ENCODE measurements at places on chromosomes 4 and X.

- no peak for DNase-seq
Measured at GRCh38 chr4:121582296-121582695, 114.5 kb downstream of the ANXA5 start.

DNA sequence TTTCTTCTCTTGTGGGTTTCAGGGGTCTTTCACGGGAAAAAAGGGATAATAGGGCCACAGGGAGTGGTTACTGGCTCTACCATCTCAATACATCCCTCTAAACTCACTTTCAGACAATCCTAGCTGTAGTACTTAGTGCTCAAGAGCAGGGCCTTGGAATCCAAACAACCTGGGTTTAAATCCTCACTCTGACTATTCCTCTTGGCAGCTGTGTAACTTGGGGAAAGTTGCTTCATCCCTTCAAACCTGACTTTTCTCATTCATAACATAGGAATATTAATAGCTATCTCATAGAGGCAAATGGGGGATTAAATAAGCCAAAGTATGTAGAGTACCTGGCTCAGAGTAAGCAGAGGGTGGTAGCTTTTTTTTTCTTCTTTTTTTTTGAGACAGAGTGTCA lies 32.4 kb downstream of the CCNG2 start:
- no peak for DNase-seq

DNA sequence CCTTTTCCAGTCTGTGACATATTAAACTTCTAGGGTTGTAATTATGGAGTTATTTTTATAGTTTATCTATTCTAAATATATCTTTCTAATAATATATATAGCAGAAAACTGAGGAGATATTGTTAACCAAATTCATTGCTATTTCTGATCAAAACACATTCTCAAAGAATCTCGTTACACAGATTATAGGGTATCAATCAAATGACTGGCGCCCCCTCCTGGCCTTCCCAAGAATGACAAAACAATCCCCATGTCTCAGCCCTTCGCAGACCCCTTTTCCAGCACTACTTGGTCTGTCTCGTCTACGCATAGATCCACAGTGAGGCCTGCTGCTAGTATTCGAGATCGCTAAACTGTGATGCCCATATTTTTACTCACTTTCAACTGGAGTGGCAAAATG lies 209.3 kb downstream of the GPC3 start:
- no peak for DNase-seq

DNA sequence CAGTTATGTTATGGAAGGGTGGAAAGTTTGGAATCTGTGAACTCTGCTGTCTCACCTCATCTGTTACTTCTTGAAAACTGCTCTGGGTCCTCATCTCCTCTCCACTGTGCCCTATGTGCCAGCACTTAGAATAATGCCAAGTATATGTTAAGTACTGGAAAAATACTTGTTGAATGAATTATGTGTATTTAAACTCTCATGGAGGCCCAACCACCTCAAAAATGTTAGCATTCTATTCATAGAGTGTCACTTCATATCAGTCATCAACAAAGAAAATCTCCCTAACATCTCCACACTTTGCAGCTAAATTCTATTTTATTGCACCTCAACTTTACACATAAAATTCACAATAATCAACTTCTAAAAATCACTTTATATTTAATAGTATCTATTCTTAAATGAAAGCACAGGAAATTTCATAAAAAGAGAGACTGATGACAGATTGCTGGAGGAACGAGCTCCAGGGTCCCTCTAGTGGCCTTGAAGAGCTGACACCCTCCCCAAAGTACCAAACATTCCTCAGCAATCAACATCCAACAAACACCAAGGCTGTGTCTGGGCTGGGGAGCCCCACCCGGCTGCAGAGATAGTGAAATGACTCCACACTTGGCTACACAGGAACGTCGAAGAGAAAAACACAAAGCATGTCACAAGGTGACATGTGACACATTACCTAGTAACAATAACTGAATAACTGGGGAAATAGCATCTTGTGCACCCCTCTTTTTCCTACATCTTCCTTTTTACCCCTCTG lies 45.8 kb downstream of the SLC39A8 start:
- no peak for DNase-seq

DNA sequence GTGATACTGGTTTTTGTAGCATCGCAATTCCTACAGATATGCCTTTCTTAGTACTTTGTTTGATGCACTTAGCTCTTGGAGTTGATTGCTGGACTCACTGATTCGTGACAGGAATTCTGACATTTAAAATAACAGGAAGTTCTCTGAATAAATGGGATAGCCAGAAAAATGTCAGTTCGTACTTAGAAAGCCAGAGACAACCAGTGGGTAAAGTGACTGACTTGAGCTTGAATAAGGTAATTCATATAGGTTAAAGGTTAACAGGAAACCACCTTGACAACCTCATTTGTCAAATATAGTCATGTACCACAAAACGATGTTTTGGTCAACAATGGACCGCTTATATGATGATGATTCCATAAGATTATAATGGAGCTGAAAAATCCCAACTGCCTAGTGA lies 181.4 kb downstream of the RPA4 start:
- DNase-seq, result no peak

- DNase-seq, result no peak
Measured at GRCh38 chrX:118024482-118024881, 92.1 kb downstream of the KLHL13 start.

DNA sequence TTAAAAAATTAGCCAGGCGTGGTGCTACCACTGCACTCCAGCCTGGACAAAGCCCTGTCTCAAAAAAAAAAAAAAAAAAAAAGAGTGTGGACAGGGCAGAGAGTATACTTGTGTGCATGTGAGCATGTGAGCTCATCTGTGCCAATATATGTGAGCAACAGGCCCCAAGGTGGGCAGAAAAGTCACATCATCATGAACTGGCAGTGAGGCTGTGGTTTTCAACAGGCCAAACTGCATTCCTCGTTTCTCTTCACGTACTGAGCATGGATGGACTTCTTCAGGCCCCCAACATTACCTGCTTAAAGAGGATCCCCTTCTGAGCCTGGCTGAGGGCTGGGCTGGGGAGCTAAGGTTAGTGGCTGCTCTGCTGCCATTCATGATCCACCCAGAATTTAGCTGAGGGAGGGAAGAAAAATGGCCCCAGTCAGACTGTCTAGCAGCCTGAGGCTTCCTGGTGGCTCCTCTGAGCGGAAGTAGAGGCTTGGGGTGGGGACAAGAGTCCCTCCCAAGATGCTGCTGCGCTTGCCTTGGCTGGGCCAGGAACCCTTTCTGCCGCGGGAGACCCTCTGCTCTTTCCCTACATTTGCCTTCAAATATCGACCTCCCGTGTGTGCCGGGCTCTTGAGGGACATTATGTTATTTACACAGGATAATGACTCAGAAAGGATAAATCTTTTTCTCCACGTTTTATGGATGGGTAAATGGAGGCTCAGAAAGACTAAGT lies 55.0 kb downstream of the DIPK2B start:
- DNase-seq, result no peak

- DNase-seq, result no peak
Measured at GRCh38 chr4:114320126-114320525, 278.5 kb upstream of the UGT8 start.

GRCh38 chrX:119482041-119482440 lies 13.8 kb downstream of the SLC25A5 start:
- no peak for DNase-seq

DNA sequence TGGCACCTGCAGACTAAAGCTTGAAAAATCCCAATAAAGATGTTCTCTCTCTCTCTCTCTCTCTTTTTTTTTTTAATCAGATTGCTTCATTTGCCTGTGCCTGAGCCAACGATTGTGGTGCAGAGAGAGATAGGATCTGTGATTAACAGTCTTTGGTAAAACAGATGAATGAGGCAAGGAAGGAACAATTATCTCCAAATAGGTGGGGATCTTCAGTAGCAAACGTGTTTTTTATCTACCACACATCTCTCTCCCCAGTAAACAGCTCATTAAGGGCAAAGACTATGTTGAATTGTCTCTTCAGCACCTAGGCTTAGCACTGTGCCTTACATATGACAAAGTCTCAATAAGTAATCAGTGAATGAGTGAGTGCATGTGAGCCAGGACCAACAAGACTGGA lies 96.3 kb downstream of the SMIM20 start:
- no peak for DNase-seq

- no peak for DNase-seq
Measured at GRCh38 chr4:139562067-139562684, 6.2 kb upstream of the SETD7 start.

DNA sequence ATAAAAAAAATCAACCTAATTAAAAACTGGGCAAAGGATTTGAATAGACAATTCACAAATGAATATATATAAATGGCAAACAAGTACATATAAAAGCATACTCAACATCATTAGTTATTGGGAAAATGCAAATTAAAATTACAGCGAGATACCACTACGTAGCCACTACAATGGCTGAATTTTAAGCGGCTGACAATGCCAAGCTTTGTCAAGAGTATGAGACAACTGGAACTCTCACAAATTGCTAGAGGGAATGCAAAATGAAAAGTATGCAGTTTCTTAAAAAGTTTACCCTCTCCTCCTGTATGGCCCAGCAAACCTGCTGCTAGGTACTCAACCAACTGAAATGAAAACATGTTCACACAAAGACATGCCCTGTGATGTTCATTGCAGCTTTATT lies 34.8 kb downstream of the ZFP42 start:
- DNase-seq, result no peak

DNA sequence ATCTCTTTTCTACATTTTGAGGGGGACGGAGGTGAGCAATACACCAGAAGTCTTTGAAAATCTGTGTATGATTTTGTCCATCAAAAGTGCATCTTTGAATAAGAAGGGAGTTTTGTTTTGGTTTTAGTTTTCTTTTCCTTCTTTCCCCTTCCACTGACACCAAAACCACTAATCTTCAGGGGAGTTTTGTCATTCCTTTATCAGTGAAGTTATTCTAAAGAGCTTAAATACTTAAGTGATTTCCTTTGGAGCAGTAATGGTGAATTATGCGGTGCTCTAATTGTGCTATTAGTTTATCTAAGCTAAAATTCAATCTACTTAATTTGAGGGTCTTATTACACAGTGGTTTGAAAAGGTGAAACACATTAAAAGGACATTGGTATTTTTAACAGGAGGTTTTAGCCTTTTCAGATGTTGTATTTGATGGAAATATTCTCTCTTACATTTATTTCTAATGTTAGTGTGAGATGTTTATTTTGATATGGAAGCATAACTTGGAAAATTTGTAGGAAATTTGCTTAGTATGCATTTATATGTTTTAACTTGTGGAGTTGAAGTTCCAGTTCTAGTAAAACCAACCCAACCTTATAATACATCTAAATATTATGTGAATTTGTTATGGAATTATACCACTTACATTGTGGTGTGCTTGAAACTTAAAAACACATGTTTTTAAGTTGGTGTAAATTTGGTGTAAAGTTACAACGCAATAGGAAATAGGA lies 124.9 kb downstream of the PCDH7 start:
- DNase-seq, result no peak

- DNase-seq, result no peak
Measured at GRCh38 chr4:15875663-15876460, 62.7 kb downstream of the FGFBP1 start.

GRCh38 chrX:131187206-131187605 lies 101.9 kb downstream of the IGSF1 start:
- DNase-seq, result no peak

DNA sequence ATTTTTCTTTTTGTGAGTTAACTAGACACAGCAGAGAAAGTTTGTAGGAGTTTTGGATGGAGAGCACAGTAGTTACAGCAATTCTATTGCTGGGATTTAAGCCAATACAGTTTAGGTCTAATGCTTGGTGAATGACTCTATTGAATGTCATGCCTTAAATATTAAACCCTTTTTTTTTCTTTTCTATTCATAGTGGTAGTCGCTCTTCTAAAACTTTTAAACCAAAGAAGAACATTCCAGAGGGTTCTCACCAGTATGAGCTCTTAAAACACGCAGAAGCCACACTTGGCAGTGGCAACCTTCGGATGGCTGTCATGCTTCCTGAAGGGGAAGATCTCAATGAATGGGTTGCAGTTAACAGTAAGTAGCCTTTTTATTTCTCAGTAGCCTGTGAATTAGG lies 34.8 kb upstream of the DCK start:
- no peak for DNase-seq

- no peak for DNase-seq
Measured at GRCh38 chr4:21195682-21196081, 495.4 kb downstream of the PACRGL start.

- no peak for DNase-seq
Measured at GRCh38 chr4:94927696-94928095, 169.9 kb downstream of the BMPR1B start.

DNA sequence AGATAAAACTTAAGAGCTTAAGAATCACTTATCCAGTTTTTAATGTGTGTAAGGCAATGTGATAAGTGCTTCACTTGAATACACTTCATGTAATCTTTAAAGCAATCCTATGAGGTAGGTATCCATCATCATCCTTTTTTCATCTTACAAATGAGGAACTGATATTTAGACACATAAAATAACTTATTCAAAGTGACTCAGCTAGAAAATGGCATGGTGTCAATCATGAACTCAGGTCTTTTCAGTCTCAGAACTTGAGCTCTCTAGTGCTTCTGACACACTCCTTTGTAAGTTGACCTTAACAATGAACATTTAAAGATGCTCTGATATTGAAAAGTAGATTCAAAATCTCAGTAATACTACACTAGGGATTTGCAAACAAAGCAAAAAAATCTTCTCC lies 224.8 kb upstream of the TEX13C start:
- no peak for DNase-seq

DNA sequence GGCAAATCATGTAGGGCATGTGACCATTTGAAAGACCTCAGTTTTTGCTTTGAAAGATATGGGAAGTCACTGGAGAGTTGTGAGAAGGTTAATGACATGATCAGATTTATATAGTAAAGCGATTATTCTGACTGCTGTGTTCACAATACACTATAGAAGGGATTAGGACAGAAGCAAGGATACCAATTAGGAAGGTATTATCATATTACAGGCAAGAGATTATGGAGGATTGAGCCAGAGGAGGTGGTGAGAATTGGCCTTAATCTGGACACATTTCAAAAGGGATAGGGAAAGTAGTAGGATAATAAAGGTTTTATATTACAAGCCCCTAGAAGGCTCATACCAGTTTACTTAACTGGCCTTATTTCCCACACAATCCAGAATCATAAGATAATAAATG lies 124.9 kb upstream of the POF1B start:
- DNase-seq, result no peak

DNA sequence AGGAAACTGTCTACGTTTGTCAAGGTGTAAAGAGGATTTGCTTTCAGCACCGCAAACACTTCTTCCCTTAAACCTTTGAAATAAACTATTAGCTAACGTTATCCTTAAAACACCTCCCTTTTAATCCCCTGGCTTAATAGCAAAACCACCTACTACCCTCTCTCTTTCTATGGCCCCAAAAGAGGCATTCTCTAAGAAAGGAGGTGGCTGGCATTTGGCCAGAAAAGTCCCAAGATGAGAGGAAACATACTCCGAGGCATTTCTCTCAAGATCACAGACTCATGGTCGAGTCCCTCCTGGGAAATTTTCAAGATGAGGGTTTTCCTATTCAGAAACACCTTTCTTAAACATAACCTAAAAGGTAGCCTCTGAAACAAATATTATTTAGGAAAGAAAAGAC lies 60.6 kb upstream of the VCX3B start:
- DNase-seq, result no peak

- no peak for DNase-seq
Measured at GRCh38 chr4:101307899-101308298, 39.4 kb downstream of the PPP3CA start.

Data from stimulated activated CD4-positive, alpha-beta T cell treated with anti-CD3 and anti-CD28 coated beads, Interleukin-15, amount 100 ng/mL, for 1 hour (primary cell).